ENCODE measurements at places on chromosomes 1 and 21.

- DNase-seq = no peak
Observed at GRCh38 chr1:53332833-53333232, 5.0 kb upstream of the LRP8 start.

GRCh38 chr1:20280341-20280740 is 10.3 kb upstream of the VWA5B1 start:
- no peak for DNase-seq

GRCh38 chr1:45221716-45222115 is 15.3 kb upstream of the ZSWIM5 start:
- DNase-seq = no peak

DNA sequence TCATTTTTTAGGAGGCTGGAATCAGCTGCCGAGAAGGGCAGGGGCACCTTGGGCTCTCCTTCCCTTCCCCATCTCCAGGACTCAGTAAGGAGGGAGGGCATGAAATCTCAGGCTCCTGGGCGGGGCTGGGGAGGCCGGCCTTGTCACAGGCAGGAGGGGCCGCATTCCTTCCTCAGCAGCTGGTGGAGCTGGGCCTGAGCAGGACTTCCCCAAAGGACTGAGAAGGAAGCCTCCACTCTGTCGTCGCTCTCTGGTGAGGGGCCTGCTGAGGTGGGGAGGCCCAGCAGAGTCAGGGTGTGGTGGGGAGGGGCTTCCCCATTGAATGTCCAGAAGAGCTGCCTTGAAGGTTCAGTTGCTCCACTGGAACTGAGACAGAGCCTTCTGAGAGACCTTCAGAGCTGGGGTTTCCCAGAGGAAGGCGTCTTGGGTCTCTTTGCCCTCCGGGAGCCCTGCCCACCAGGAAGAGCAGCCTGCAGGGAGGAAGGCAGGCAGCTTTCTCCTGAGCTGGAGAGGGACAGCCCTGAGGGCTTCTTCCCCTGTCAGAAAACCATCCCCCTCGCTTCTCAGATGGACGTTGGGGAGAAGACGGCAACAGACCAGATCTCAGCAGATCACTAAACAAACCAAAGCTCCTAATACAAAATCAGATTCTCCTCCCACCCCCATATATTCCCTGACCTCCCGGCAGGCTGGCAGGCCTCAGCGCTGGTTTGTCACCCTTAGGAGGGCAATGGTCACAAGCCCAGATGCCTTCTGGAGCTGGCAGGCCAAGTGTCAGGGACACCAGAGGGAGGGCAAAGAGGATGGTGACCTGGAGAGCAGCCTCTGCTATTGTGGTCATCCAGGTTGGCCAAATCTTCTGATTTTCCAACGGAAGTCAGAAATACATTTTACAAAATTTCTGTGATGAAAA is 10.7 kb downstream of the KCNA10 start:
- DNase-seq = no peak
